NCI-H446 (cell line): ENCODE measurements at places on chromosomes 3 and 15.

DNA sequence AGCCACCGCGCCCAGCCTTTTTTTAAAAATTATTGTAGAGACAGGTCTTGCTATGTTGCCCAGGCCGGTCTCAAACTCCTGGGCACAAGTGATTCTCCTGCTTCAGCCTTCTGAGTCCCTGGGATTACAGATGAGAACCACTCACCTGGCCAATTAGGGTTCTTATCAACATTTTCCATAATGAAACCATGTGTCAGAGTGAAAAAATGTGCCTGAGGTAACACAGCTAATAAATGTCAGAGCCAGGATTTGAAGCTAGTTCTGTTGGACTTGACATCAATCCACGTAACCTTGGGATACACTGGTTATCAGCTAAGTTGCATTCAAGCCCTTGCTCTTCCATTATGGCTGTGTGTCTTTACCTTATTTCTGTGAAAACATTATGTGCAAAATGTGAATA, 29.1 kb downstream of the CHST14 start:
- no peak for DNase-seq

DNA sequence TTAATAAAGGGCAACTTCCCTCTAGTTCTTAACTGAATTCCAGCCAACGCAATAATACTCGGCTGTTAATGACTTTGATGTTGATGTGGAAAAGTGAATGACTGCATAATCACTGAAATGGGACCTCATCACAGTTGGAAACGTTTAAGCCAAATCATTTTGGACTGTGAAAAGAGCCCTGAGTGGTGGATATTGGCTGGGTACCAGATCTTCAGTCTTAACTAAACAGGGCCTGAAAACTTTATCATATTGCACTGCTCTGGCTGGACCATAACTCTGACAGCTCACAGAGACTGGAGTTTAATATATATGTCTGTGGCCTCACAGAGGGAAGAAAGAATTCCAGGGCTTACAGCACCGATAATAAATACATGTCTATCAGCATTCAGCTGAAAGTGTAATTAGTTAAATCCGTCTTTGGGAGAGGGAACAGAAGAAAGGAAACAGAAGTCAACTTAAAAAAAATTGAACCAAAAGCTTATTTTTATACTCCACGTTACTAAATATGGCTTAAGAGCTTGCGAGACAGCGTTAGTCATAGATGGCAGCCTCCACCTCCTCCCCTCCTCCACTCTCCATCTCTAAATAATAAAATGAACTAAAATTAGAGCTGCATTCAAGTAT, 222.3 kb upstream of the CDIN1 start:
- peak; percentile 38 for DNase-seq

DNA sequence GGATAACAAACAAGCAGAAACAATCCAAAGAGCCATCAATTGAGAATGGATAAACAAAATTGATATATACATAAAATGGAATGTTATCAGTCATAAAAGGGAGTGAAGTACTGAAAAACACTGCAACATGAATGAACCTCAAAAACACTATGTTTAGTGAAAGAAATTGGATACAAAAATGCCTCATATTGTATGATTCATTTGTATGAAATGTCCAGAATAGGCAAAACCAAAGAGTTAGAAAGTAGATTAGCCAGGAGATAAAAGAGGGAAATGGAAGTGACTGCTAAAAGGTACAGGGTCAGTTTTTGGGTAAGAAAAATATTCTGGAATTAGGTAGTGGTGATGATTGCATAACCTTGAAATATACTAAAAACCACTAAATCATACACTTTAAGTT, 9.8 kb upstream of the SLC25A36 start:
- DNase-seq, result no peak

- DNase-seq, result no peak
Measured at GRCh38 chr3:46864061-46864881, 1.0 kb upstream of the MYL3 start.

DNA sequence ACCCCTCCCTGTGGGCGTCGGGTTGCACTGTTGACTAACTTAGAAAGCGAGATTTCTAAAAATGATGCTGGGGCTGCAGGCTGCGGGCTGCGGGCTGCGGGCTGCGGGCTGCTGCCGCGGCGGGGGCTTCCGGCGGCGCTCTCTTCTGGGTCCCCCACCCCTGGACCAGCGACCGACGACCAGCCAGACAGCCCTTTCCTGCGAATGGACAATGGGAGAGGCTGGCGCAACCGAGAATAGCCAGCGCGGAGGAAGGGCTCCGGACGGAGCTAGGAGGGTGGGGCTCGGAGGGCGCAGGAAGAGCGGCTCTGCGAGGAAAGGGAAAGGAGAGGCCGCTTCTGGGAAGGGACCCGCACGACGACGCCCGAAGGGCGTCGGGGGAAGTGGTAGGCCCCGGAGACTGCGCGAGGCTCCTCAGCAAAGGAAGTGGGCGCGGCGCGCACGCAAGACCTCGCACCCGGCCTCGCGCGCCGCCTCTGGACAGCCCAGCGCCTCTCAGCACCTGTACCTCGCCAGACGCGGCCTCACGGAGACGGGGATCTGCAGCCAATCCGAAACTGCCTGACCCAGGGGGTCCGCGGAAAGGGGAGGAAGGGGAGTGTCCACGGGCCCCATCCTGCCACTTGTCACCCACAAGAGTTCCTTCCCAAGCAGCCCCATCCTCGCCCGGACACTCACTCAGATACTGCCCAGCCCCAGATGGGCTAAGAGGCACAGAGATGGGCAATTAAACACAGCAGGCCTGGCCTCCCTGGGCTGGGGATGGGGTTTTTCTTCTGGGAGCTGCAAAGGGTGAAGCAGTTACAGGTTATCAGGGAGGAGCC, 70.7 kb downstream of the SLC12A8 start:
- DNase-seq, result no peak

DNA sequence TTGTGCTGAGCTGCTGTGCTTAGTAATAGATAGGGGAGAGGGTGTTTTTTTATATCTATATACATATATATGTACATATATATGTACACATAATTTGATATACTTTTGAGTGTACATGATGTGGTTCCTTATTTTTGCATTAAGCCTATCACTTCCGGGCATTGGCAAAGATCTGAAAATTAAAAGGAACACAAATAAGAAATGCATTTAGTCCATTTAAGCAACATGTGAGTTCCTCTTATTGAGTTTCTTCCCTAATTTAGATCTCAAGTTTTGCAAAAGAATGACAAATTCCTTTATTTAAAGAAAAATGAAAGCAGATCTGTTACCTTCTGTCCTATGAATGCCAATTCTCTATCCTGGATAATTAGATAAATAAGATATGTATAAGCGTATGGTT, 435.1 kb downstream of the LPP start:
- no peak for DNase-seq

GRCh38 chr3:8650583-8651416, 6.2 kb upstream of the SSUH2 start:
- DNase-seq, result no peak

GRCh38 chr3:142318331-142318730, 92.9 kb upstream of the GK5 start:
- no peak for DNase-seq

- no peak for DNase-seq
Measured at GRCh38 chr15:88740356-88740755, 62.9 kb upstream of the ACAN start.

- no peak for DNase-seq
Measured at GRCh38 chr3:29978036-29978435, 628.4 kb upstream of the TGFBR2 start.

- DNase-seq, result no peak
Measured at GRCh38 chr3:173273838-173274237, 123.7 kb upstream of the NLGN1 start.
